ENCODE measurements at places on chromosomes 6 and 20.

- DNase-seq = no peak
Observed at GRCh38 chr20:50563133-50563944, 53.2 kb downstream of the PTPN1 start.

- DNase-seq = no peak
Observed at GRCh38 chr6:36331381-36331780, 5.3 kb downstream of the BNIP5 start.

DNA sequence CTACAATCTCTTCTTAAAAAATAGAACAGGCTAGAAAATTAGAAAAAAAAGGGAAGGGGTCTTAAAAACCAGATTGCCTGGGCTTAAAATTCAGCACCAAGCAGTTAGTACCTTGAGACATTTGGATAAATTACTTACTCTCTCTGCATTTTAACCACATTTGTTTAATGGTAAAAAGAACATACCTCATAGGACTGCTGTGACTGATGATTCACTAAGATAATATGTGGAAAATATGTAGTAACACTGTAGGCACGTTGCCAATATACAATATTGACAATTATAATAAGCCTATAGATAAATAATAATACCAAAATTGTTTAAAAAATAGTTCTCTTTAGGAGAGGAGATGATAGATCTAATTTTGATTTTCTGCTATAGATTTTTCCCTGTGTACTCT lies 750.4 kb downstream of the TENT5A start:
- no peak for DNase-seq

- no peak for DNase-seq
Observed at GRCh38 chr20:52847731-52848359, 124.3 kb upstream of the TSHZ2 start.

- no peak for DNase-seq
Observed at GRCh38 chr20:20513720-20514119, 145.8 kb downstream of the INSM1 start.
